ENCODE measurements at places on chromosomes 11 and 22. TPM values are rescaled to one million over a fixed set of nuclear protein-coding genes. Genes with fewer than 3 reads are reported as not detected.
A peak's percentile ranks its signal among the peaks of the same experiment; 100 is the strongest.

DNA sequence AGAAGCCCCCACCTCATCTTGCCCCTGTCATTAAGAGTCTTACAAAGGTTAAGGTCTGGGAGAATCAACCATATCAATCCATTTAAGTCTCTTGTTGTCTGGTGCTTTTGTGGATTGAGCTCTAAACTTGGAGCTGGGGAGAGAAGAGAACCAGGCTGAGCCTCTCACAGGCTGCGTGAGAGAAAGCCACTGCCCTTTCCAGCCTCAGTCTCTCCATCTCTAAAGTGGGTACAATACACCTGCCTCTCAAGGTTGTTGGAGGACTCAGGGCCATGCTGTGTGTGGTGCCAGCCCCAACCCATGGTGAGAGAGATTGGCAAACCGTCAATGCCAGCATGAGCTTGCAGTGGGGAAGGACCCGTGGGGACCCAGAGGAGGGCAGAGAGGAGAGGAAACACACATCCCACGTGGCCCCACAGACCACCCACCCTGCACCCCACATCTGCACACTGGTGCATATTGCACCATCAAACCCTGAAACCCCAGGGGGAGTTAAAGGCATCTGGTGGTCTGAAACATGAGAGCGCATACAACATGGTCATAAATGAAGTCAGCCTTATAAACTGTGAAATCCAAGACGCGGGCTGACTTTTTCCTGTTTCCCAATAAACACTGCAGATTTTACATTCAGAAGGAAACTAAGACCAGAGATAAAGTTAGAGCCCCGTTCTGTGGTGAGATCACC lies 27.5 kb upstream of the FBLN1 start:
- DNase-seq = no peak

DNA sequence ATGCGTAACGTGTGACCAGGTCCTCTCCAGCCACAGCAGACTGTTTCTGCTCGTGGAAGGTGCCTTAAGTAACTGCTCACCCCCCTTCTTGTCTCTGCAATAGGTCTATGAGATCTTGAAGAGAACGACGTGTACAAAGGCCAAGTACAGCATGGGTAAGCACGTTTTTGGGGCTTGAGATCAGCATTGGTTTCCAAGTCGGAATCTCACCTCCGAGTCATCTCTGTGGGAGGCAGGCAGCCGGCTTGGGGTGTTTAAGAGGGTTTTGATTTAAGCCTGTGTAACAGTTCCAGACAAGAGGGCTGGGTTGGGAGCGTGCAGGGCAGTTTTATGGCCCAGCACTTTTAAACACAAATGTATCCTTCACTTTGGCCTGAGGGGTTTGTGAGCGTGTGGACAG lies 30.1 kb downstream of the ANO1 start:
- DNase-seq = no peak

DNA sequence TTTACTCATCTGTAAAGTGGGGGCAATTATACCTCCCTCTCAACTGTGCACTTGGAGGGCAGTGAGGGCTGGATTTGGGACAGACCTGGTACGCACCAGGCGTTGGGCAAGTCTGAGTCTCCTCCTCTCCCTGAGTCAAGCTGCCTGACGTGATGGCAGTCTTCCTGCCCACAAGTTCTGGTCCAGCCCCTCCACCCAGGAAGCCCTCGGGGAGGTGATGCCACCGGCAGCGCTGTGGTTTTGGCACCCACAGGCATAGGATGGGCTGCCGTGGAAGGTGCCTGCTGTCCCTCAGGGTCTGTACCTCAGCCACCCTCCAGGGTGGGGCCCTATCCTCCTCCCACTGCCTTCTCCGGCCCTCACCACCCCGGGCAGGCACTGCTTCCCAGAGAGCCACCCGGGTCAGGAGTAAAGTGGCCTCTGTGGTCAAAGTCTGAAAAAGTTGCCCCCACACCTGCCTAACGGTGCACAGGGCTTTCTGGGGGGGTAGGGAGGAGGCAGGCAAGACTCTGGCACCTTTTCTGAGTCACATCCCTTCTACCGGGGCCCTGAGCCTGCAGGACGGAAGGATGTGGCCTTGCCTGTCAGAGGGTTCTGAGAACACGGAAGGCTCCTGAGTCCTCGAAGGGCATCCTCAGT lies 6.5 kb upstream of the APOBEC3H start:
- DNase-seq = peak; percentile 47

DNA sequence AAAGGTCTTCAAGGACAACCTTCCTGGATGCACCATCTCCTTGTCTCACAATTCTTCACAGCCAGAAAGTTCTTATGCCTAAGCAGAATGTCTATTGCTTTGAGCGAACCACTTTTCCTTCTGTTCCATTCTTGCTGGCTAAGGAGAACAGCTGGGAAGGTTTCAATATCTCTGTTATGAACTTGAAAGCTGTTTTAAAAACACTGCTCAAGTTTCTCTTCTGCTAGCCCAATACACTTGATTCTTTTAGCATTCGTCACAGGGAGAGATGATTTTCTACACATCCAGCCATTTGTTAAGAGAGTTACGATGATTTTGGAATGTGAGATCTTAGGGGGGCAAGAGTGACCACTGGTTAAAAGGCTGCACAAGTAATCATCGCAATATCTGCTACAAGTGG lies 249.3 kb downstream of the KIRREL3 start:
- DNase-seq = no peak

The SCGB1D1 gene
- not detected for total RNA-seq

The MYO7A gene
- total RNA-seq = 4.6 TPM

The RFPL3 gene
- not detected for total RNA-seq

DNA sequence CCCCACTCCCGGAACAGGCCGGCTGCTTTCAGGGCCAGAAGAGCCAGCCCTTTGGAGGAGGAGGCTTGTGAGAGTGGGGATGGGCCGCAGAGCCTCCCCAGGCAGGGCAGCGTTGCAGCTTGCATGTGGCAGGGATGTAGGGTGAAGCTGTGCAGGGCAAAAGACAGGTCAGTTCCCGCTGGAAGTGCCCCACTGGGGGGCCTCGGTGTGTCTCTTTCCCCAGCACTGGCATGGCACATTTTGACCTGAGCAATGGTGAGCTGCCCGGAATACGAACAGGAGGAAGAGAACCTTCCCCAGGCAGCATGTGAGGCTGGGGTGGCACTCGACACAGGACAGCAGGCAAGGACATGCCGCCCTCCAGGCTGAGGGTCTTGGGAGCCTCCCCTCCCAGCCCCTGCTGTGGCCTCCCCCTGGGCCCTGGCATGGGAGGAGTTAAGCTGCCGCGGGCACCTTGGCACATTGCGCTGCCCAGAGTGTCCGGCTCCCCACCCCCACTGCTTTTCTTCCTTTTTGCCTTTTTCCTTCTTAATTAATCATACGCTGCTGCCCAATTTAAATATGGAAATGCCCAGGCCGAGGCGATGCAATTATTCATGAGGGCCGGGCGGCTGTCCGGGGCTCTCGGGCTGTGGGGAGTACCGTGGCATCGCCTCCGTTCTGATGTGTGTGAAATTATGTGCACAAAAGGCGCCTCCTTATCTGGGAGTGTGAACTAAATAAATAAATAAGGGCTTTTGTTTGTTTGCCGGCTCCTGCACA lies 76.0 kb upstream of the WNT7B start:
- peak; percentile 75 for DNase-seq

GRCh38 chr22:42961810-42962209 lies 53.1 kb downstream of the PACSIN2 start:
- no peak for DNase-seq

DNA sequence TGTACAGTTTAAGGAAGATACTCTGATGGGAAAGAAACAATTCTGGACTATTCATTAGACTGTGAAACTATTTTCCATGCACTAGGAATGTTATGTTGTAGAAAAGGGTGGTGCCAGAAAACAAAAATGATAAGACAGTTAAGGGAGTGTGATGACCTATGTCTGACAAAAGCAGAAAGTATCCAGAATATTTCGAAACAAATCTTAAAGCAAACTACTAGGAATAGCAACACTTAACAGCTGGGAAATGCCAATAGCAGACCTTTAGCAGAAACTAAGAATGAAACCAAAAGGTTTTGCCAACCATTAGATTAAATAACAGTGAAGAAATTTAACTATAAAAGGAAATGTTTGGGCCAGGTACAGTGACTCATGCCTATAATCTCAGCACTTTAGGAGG lies 3.3 kb upstream of the ARHGAP20 start:
- no peak for DNase-seq

- no peak for DNase-seq
Observed at GRCh38 chr11:59667812-59668187, 1.0 kb downstream of the PATL1 start.

DNA sequence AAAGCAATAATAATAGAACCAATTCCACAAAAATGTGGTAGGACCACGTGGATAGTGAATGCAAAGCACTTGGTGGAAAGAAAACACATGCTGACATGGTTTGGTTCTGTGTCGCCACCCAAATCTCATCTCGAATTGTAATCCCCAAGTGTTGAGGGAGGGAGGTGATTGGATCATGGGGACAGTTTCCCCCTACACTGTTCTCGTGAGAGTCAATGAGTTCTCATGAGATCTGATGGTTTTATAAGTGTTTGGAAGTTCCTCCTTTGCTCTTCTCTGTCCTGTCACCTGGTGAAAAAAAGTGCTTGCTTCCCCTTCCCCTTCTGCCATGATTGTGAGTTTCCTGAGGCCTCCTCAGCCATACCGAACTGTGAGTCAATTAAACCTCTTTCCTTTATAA lies 421.9 kb upstream of the CADM1 start:
- DNase-seq = no peak

All from left ventricle myocardium superior (tissue), 1 donor.